ENCODE measurements at places on chromosomes 3 and 15.

DNA sequence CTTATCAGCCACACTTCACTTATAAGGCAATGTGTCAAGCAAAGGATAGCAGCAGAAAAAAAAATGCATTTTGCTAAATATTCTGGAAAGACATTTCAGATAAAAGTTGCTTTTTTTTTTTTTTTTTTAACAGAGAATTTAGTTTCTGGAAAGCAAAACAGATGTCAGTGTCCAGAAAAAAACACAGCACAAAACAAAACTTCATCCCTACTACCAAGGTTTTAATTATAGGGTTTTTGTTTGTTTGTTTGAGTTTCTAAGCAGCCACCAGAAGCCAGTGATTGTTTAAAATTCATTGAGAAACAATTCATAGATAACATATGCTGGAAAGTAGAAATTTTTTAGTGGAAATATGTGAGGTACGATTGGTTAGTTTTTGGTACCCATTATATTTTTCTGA, 1202.7 kb downstream of the OTOL1 start:
- DNase-seq = no peak

- no peak for DNase-seq
Observed at GRCh38 chr15:67753891-67754290, 71.4 kb upstream of the SKOR1 start.

- DNase-seq = peak; percentile 34
Observed at GRCh38 chr15:88344786-88345185, 88.2 kb upstream of the NTRK3 start.

DNA sequence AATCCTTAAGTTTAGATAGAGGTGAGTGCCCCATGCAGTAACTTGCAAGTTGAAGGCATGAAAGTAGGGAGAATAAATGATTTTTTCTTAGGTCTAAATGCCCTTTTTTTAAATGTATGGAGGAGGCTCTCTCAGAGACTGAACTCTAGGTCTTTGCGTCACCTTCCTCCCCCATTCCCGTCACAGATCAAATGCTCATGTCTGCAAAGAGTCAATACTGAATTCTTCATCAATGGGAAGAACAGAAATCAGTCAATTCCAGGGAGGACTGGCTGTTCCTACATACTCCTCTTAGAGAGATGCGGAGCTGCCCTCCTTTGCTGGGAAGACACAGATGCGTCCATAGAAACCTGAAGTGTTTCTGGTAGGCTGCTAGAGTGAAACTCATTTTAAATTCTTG, 98.2 kb downstream of the ARPP21 start:
- no peak for DNase-seq

GRCh38 chr3:106985721-106986120, 391.5 kb upstream of the CCDC54 start:
- no peak for DNase-seq

DNA sequence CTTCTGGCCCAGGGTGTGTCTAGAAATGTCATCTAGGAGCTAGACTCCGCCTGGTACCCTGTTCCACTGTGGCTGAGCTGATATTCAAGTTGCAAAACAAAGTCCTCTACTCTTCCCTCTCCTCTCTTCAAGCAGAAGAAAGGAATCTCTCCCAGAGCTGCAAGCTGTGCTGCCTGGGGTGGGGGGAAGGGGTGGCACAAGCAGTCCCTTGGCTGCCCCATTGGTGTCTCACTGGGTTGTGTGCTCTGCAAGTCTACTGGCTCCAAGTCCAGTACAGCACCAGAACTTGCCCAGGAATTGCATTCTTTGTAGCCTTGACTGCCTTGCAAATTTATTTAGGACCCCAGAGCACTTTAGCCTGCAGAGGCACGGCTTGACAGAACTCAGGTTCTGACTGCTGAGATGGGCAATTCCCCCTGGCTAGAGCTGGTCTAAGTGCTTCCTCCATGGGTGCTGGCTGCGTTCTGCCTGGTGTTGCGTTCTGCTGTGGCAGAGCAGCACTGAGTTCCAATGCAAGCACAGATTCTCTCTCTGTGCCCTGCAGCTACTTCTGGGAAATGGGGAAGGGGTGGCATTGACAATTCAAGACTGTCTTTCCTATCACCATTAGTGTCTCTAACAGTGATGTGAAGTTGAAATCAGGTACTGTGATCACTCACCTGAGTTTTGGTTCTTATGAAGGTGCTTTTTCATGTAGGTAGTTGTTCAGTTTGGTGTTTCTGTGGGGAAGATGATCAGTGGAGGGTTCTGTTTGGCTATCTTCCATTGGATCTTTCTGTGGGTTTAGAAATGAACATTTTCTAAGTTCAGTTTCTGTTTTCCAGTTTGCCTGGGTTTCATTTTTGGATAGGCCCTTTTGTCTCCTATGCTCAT, 39.5 kb downstream of the OXSR1 start:
- DNase-seq = no peak

GRCh38 chr3:98565843-98566242, 27.6 kb downstream of the CPOX start:
- no peak for DNase-seq

DNA sequence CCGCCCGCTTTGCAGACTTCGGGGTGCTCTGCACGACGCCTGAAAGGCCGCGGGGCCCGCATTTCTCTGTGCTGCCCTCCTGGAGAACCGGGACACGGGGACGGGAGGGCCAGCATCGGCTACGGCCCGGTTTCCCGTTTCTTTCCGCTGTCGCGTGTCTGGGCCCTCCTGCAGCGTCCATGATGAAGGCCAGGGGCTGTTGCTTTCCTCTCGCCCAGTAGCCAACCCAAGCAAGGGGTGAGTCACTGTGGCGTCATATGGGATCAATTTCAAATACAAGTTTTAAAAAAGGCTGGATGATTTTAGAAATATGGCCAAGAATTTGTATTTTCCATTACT, 435 bp downstream of the SLC35G2 start:
- DNase-seq = no peak

DNA sequence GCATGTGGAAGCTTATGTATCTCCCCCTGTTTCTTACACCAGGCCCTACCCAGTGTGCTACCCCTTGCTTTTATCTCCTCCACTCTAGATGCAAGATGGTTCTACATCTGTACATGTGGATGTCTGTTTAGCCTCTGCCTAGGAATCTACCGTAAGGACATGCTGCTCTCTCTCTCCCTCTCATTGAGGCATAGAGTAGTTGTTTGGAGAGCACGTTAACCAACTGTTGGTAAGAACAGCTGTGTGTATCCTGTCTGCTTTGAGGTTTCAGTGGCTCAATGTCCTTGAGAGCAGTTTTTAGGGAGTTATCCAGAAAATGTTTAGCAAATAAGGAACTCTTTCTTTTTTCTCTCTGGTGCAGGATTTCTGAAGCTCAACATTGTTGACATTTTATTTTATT, 152.8 kb downstream of the DNAJB8 start:
- peak; percentile 65 for DNase-seq

DNA sequence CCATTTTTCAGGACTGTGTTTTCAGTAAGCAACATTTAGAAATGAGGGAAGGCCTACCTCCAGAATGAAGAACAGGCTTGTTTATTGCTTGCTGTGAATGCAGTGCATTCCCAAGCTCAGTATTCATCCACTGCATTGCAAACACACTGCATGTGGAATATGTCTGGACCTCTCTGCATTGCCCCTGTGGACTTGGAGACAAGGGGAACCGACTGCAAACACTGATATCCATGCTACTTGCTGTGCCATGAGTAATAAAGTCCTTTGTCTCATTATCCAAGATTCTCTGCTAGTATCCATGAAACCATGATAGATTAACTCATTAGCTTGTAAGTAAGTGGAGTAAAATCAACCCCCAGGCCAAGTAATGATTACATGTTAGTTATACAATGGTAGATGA, 301.2 kb upstream of the NR2E3 start:
- DNase-seq = no peak

DNA sequence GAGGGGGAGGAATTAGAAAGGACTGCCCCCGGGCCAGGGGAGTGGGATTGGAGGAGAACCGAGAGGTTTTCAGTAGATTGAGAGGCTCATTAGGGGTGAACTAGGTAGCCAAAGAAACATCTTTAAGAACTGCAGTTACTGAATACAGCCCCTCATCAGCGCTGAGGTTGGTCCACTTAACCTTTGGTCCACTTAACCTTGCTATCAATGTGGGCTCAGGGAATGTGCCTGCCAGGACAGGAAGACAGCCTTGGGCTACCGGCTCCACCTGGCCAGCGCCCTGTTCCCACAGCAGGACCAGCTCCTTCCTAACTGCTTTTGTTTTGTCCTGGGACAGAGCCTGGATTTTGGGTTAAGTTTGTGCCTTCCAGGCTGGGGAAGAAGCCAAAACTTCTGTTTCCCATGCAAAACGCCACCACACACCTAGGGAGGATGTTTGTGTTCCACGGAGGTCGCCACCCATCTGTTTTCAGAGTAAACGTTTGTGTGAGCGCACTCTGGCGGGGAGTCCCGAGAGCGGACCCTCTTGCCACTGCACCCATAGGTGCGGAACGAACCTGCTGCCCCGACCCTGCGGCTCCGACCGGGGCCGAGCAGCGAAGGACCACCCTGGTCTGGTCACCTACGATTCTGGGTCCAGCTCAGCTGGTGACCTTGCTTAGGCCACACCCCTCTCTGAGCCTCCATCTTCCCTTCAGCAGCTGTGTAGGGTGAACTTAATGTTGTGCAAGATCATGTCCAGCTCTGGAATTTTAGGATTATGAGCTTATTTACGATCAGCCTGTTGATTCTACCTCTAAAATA, 107.4 kb downstream of the VGLL4 start:
- DNase-seq = no peak

GRCh38 chr15:64051407-64052259, 5.3 kb upstream of the DAPK2 start:
- no peak for DNase-seq

GRCh38 chr3:111385971-111386495, 156.0 kb upstream of the CD96 start:
- DNase-seq = no peak

DNA sequence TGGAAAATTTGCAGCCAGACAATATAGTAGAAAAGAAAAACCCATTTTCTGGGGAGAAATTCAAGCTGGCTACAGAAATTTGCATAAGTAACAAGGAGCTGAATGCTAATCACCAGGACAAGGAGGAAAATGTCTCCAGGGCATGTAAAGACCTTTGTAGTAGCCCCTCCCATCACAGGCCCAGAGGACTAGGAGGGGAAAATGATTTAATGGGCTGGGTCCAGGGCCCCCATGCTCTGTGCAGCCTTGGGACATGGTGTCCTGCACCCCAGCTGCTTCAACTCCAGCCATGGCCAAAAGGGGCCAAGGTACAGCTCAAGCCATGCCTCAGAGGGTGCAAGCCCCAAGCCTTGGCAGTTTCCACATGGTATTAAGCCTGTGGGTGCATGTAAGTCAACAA, 197.6 kb upstream of the POU1F1 start:
- no peak for DNase-seq

GRCh38 chr3:156685198-156685597, 10.8 kb downstream of the TIPARP start:
- no peak for DNase-seq

GRCh38 chr3:179819379-179819778, 166.5 kb downstream of the USP13 start:
- no peak for DNase-seq

DNA sequence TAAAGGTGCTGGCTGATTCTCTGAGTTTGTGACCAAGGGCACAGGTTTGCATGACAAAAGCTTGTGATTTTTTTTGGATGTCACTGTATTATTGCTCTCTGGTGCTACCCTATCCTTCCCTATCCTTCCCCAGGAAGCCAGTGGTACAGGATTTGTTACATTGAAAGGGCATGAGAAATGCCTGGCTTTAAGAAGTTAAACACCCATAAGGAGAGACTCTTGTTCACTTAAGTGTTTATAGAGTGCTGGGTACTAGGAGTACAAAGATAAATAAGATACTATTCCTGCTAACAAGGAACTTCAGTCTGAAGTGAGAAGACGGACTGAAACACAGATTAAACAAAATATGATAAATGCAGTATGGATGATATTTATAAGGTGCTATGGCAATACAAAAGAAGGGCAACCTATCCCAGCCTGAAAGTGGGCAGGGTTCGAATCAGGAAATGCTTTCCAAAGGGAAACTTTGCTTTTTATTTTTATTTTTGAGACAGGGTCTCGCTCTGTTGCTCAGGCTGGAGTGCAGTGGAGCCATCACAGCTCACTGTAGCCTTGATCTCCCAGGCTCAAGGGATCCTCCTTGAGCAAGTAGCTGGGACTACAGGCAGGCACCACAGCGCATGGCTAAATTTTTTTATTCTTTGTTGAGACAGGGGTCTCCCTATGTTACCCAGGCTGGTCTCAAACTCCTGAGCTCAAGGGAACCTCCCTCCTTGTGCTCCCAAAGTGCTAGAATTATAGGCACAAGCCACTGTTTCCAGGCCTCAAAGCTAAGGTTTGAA, 11.2 kb downstream of the LCMT2 start:
- no peak for DNase-seq

GRCh38 chr3:187162265-187162953, 23.1 kb upstream of the RPL39L start:
- no peak for DNase-seq

- no peak for DNase-seq
Observed at GRCh38 chr3:62735510-62735909, 139.7 kb downstream of the CADPS start.

GRCh38 chr3:129238945-129239705, 10.3 kb upstream of the COPG1 start:
- DNase-seq = no peak

GRCh38 chr3:190169243-190169642, 48.5 kb upstream of the P3H2 start:
- no peak for DNase-seq

GRCh38 chr3:79661896-79662295, 105.9 kb downstream of the ROBO1 start:
- no peak for DNase-seq

DNA sequence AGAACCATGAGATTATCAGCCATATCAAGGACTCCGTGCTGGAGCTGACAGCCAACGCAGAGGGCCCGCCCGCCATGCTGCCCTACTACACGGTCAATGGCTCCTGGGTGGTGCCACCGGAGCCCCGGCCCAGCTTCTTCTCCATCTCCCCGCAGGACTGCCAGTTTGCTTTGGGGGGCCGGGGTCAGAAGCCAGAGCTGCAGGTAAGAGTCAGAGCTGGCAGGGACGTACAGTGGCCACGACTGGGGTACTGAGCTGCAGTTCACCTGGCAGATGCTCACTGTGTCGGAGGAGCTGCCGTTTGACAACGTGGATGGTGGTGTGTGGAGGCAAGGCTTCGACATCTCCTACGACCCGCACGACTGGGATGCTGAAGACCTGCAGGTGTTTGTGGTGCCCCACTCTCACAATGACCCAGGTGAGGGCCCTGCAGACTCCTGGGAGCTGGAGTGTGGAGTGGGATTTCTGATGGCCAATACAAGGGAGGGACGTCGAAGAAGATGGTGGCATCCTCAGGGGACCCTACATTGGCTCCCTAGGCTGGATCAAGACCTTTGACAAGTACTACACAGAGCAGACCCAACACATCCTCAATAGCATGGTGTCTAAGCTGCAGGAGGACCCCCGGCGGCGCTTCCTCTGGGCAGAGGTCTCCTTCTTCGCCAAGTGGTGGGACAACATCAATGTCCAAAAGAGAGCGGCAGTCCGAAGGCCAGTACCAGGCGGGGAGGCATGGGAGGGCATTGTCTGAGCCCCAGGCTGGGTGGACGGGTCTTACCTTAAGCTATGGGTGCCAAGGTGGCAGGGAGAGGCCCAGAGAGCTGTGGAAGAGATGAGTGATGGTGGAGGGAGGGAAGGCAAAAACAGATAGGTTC, 2.4 kb downstream of the MAN2A2 start:
- no peak for DNase-seq

- no peak for DNase-seq
Observed at GRCh38 chr15:83930392-83931212, 276.7 kb downstream of the ADAMTSL3 start.

- DNase-seq = no peak
Observed at GRCh38 chr15:98729446-98730042, 81.2 kb downstream of the IGF1R start.

- DNase-seq = no peak
Observed at GRCh38 chr3:10674578-10674977, 141.4 kb upstream of the SLC6A11 start.
